ENCODE measurements at places on chromosomes 7 and 10. TPM values are rescaled to one million over a fixed set of nuclear protein-coding genes. Genes with fewer than 3 reads are reported as not detected.

The LRIT1 gene
- not detected for total RNA-seq

The ANLN gene
- 87.1 TPM for total RNA-seq

The BRI3 gene
- 119 TPM for total RNA-seq

The KCP gene
- total RNA-seq = 2.9 TPM

The CPA2 gene
- 0.55 TPM for total RNA-seq

The DOCK1 gene
- 62.9 TPM for total RNA-seq

DNA sequence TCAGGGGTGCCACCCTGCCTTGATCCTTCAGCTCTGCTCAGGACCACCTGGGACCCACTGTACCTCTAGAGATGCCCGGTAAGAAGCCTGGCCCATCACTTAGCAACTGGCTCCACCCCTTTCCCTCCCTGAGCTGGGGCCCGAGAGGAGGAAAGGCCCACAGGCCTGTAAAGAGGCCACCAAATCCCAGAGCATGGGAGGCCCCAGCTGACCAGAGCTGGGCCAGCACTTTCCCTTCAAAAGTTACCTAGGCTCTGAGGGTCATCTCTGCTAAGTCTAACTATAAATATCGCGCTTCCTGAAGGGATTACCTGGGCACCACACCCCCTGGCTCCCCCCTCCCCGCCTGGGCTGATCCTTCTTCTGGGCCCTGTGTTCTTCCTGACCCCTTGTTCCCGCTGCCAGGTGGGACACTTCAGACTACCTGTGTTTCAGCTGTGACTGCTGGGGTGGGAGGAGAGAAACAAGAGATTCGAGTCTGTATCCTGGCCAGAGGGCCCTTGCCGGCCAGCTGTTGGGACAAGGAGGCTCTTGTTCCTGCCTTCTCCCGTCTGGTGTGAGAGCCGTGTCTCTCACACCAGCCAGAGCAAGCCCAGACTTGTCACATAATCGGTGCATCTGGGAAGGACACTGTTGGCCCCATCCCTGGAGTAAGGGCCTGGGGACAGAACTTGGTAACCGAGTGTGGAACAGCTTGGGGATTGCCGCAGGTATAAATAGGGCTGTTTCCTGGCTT lies 22.8 kb upstream of the ANKRD2 start:
- peak overlapping the region; percentile 95 for H3K27ac ChIP-seq
- H3K4me1 ChIP-seq = peaks cover 46% of the 10 kb centered on the region
- H3K36me3 ChIP-seq = no peaks in the 10 kb centered on the region
- peak overlapping the region; percentile 56 for H3K4me3 ChIP-seq

- DNase-seq = no peak
- H3K27me3 ChIP-seq = peaks cover 75% of the 10 kb centered on the region
- no peaks in the 10 kb centered on the region for H3K4me1 ChIP-seq
Measured at GRCh38 chr7:155064186-155064585, 5.9 kb upstream of the HTR5A start.

DNA sequence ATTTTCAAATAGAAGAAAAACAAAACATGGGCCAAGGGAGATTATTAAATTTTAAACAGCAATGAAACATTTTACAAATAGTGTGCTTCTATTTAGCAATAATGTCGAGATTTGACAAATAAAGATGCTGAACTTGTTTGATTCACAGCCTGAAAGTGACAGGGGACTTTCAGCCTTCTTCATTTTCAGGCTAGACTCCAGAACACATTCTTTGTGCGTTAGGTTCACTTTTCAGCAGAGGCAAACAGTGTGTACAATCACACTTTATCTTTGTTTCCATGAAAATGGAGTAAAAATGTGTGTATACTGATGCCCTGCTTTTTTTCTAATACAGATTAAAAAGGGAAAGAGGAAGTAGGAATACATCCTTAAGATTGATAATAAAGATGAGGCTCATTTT lies 35.6 kb downstream of the FAM171A1 start:
- H3K36me3 ChIP-seq = peaks cover 2% of the 10 kb centered on the region
- no peak overlapping the region for H3K27ac ChIP-seq
- no peak for DNase-seq
- H3K4me3 ChIP-seq = no peak overlapping the region
- H3K27me3 ChIP-seq = no peaks in the 10 kb centered on the region
- peaks cover 20% of the 10 kb centered on the region for H3K4me1 ChIP-seq

DNA sequence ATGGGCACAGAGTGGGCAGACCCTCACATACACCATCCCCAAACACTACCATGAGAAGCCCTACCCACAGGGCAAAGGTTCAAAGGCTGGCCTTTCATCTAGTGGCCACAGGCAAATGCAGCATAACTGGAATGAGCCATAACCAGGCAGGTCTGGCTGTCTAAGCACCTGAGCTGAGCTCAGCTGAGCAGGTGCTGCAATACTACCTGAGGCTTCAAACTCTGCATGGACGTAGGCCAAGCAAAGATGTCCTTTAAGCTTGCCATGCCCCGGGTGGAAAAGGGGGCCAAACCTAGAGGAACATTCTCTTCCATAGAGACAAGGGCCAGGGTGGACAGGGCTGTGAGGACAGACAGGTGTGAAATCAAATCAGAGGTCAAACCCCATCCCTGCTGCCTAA lies 65.3 kb upstream of the CAMK2B start:
- no peak overlapping the region for H3K4me3 ChIP-seq
- peaks cover 13% of the 10 kb centered on the region for H3K36me3 ChIP-seq
- H3K27ac ChIP-seq = no peak overlapping the region
- H3K27me3 ChIP-seq = no peaks in the 10 kb centered on the region
- H3K4me1 ChIP-seq = peaks cover under 1% of the 10 kb centered on the region

DNA sequence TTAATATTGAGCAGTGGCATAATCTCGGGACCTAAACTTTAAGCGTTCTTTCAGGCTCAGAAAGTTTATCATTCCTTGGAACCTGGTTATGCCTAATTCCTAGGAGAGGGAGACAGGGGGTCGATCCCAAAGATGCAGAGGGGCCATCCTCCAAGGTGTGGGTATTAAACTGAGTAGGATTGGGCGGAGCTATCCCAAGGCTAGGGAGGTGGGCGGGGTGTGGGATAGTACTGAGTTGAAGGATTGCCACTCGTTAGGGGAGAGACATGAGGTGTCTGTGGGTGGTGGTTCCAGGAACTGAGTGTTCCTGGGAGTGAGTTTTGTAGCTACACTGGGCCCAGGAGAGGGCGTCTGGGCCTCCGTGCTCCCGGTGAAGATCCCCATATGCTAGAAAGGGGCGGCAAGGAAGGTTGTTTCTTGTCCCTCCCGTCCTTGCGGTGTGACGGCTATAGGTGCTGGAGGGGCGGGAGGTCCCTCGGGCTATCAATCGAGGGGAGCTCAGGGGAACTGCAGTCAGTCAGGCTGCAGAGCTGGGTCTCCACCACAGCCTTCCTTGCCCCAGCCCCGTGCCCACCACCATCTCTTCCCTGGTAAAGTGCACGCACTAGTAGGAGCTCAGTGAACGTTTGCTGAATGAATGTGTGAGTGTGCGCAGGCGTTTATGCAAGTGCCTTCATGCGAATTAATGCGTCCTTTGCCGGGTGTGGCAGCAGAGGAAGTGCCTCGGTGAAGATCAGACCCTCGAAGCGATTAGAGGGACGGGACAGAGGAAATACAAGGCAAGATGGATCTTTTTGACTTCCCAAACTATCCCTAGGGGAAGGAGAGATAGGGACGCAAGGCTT lies 3.0 kb upstream of the HMX2 start:
- H3K4me3 ChIP-seq = peak overlapping the region; percentile 31
- no peak overlapping the region for H3K27ac ChIP-seq
- H3K36me3 ChIP-seq = no peaks in the 10 kb centered on the region
- H3K27me3 ChIP-seq = peaks cover 96% of the 10 kb centered on the region
- DNase-seq = no peak

GRCh38 chr10:75681334-75681733 lies 249.9 kb downstream of the LRMDA start:
- H3K4me1 ChIP-seq = peaks cover 12% of the 10 kb centered on the region
- H3K27me3 ChIP-seq = no peaks in the 10 kb centered on the region
- DNase-seq = no peak
- no peak overlapping the region for H3K4me3 ChIP-seq
- H3K27ac ChIP-seq = no peak overlapping the region
- no peaks in the 10 kb centered on the region for H3K36me3 ChIP-seq

- no peak overlapping the region for H3K4me3 ChIP-seq
- DNase-seq = no peak
- H3K4me1 ChIP-seq = no peaks in the 10 kb centered on the region
- H3K36me3 ChIP-seq = peaks cover 15% of the 10 kb centered on the region
- no peak overlapping the region for H3K27ac ChIP-seq
Measured at GRCh38 chr7:130182990-130183389, 22.2 kb downstream of the TMEM209 start.

- no peak overlapping the region for H3K4me3 ChIP-seq
- no peaks in the 10 kb centered on the region for H3K4me1 ChIP-seq
- no peak overlapping the region for H3K27ac ChIP-seq
- peaks cover 3% of the 10 kb centered on the region for H3K36me3 ChIP-seq
- peaks cover 81% of the 10 kb centered on the region for H3K27me3 ChIP-seq
Measured at GRCh38 chr10:123988694-123989093, 97.1 kb upstream of the CPXM2 start.

DNA sequence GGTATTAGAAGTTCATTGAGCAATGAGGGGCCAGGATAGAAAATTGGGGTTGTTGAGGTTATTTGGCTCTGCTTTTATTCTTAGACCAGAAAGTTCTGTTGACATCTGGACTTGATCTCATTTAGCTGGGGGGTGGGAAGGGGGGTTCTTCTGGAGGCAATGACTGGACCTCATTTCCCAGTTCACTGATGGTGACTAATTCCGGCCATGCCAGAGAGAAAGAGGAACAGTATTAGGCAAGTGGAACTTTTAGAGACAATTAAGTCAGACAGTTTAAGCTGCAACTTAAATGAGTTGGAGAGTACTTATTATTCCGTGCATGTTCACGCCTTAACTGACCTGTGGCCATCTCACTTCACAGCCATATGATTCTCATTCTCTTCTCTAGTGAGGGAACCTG lies 512.5 kb downstream of the REEP3 start:
- H3K27ac ChIP-seq = no peak overlapping the region
- H3K4me3 ChIP-seq = no peak overlapping the region
- H3K4me1 ChIP-seq = peaks cover 31% of the 10 kb centered on the region
- no peaks in the 10 kb centered on the region for H3K36me3 ChIP-seq

GRCh38 chr7:45399069-45399468 lies 175.1 kb upstream of the ADCY1 start:
- peaks cover 13% of the 10 kb centered on the region for H3K27me3 ChIP-seq
- H3K36me3 ChIP-seq = peaks cover 3% of the 10 kb centered on the region
- no peaks in the 10 kb centered on the region for H3K4me1 ChIP-seq
- DNase-seq = no peak
- H3K4me3 ChIP-seq = no peak overlapping the region

GRCh38 chr7:123492485-123492884 lies 41.9 kb downstream of the IQUB start:
- H3K36me3 ChIP-seq = no peaks in the 10 kb centered on the region
- DNase-seq = no peak
- peak overlapping the region; percentile 30 for H3K27ac ChIP-seq
- no peaks in the 10 kb centered on the region for H3K27me3 ChIP-seq

GRCh38 chr10:123157210-123157609 lies 3.0 kb downstream of the BUB3 start:
- peaks cover 19% of the 10 kb centered on the region for H3K27me3 ChIP-seq
- no peak overlapping the region for H3K27ac ChIP-seq
- H3K4me3 ChIP-seq = peak overlapping the region; percentile 99
- DNase-seq = no peak
- H3K4me1 ChIP-seq = peaks cover 39% of the 10 kb centered on the region
- H3K36me3 ChIP-seq = peaks cover 21% of the 10 kb centered on the region
